ENCODE measurements at places on chromosomes 6 and 20.

GRCh38 chr6:82415820-82416219 is 52.2 kb downstream of the TPBG start:
- no peak for DNase-seq

DNA sequence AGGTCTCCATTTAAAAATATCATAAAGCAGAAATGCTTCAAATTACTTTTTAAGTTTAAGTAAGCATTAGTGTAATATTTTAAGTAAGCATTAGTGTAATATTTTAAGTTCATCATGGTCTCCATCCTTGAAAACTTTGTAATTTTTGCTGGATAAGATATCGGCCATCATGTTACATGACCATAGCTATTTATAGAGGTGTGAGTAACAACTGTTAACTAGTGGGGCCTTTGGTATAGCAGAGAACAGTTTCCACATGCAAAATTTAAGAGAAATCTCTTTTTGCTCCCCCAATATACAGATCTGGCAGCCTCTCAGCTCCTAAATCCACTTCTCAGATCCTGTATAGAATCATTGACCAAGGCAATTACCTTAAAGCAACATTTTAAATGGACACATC is 468 bp downstream of the TRDN start:
- no peak for DNase-seq

DNA sequence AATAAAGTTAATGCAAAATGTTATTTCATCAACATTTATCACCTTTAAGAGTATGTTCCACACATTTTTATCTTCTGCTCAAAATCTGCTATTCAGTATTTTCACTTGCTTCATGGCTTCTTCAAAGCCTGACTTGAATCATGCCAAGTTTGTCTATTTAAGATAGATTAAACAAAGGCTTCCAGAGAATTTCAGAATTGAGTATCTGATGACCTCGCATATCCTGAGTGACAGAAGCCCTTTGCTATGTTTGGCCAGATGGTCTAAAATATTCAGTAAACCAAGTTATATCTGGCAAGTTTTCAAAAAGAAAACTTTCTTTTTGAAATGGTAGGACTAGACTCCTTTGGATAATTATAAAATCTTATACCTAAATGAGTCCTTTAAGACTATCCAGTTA is 348.9 kb upstream of the KCNQ5 start:
- peak; percentile 81 for DNase-seq

DNA sequence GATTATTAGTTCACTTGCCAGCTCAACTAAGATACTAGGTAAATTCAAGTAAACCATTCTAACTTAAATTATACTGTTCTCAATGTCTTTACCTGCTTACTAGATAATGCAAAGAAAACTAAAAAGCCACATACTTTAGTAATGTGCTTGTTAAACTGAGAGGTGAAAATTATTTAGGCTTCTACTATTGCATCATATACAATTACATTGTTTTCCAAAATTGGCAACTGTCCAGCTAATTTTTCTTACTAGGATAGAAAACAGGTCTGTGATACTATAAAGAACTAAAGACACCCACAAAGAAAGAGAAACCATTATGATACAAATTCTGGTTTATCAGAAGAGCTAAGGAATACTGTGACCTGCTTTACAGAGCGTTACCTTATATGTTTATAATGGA is 45.6 kb upstream of the ALDH8A1 start:
- no peak for DNase-seq

DNA sequence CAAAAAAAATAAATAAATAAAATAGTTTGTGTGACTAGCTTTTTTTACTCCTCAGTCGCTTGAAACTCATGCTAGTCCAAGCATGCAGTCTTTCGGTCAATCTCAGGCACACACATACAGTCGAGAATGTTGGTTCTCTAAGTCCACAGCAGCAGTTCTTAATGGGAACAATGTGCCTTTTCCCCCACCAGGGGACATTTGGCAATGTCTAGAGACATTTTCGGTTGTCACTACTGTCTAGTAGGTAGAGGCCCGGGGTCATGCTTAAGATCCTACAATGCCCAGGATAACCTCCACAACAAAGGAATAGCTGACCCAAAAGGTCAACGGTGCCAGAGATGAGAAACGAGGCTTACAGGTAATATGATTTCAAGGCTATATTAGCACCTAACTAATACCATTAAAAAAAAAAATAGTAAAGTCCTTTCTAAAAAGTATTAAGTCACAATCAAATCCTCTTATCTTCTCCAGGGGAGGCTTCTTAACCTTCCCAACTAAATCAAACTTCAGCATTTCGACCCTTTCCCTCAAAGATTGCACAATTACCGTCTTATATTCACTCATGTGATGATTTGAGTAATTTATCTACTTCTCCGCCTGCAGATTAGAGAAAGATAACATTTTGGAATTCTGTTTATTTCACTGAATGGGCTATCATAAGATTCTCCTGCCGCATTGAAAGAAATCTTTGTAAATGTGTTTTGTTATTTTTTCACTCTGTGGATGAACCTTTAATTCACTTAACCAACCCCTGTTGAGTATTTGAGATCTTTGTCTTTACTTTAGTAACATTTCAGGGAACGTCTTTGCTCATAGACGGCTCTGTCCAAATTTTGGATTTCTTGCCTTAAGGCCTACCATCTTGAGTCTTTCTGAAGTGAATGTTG is 8.1 kb upstream of the SALL4 start:
- peak; percentile 25 for DNase-seq

DNA sequence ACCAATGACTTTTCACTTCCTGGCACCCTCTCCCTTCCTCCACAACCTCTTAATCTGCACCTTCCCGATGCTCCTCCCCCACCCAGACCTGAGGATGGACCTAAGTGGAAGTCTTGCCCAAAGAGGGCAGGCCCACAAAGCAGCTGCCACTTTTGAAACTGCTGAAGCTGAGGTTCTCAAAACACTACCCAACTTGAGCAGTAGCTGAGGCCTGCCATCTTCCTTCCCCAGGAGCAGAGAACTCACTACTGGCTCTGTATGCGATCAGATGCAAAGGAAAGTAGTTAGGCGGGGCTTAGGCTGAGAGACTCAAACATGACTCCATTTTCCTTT is 1.5 kb downstream of the HM13 start:
- no peak for DNase-seq

GRCh38 chr6:53044572-53044971 is 20.6 kb upstream of the FBXO9 start:
- no peak for DNase-seq

DNA sequence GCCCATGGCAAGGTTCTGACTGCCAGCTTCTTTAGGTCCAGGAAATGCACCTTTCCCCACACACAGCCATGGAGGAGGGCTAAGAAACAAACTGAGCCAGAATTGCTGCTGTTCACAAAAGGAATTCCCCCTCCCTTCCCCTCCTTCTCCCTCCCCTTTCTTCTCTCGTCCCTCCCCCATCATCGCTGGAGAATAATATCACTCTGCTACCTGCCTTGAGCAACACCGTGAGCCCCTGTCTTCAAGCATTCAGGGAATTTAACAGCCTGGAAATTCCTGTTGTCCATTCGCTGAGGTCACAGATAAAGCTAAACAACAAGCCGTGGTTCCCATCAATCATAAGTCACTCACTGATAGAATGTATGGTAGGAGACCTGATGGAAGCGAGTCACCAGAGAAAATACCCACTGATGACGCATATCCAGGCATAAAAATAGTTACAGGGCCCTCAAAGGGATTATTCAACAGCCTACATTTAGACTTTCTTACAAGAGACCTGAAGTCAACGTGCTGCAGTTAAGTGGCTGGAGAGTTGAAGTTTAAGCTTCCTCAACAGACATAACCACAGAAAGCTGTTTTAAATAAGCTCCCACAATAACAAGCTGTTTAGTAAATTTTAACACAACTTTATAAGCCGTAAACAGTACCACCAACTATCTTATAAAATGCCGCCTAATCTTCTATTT is 59.7 kb downstream of the HIVEP2 start:
- DNase-seq: peak; percentile 99

DNA sequence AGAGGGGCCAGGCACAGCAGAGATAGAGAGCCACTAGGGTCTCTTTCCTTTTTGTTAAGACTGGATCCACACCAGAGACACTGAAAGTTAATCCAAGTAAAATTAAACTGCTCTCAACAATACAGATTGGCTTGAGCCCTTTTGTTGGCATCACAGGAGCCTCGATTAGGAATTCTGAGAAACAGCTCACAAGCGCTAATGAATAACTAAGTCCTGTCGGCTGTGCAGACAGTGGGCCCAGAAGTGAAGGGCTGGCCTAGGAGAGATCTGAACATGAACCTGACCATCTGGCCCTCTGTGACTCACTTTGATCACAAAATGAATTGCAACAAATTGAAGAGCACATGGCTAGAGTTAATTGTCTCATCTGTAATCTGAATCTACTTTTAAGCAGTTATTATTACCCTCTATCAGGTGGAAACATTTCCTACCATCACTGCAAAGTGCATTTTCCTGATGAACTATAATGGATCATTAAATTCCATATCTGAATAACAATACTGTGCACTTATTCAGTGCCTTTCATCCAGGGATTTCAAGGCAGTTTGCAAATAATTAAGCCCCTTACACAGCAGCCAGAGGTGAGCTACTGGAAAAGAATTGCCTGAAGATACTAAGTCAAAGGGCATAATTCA is 3.2 kb downstream of the BACH2 start:
- DNase-seq: no peak

DNA sequence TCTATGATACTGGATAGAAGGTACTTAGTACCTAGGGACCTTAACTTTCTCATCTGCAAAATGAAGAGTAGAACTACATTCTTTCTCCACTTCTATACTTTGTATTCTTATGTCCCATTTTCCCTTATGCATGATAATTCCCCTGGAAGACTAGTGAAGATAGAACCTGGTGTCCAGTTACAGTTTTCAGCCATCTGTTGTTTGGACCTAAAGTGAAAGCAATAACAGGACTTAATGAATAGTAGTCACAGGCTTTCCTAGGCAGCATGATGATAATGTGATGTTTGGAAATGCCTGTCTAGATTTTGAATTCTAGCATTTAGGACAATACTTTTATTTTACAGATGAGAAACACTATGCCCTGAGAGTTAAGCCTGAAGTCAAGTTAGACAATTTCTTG is 153.8 kb downstream of the RIMS1 start:
- peak; percentile 7 for DNase-seq

- no peak for DNase-seq
Measured at GRCh38 chr6:34593701-34594100, 37.6 kb upstream of the SPDEF start.

- DNase-seq: no peak
Measured at GRCh38 chr6:25279748-25280343, 672 bp downstream of the CARMIL1 start.

All from iris pigment epithelial cell (primary cell).